GM12891 (cell line): ENCODE measurements at places on chromosomes 13 and 19.

DNA sequence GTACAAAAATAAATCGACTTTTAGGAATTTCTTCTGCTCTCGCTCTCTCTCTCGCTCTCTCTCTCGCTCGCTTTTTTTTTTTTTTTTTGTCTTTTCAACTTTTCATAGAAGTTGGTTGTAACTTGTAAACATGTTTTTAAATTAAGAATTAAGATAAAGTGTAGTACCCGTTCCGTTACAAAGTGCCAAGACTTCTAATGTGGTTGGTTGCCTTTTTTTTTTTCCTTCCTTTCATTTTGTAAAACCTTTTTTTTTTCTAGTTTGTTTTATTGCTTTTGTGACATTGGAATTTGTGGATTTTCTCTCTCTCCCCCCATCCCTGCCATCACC lies 20.4 kb downstream of the ZBTB7A start:
- DNase-seq: no peak

- no peak for DNase-seq
These were observed 158.5 kb upstream of the KL start for GRCh38 chr13:32857689-32858088.

DNA sequence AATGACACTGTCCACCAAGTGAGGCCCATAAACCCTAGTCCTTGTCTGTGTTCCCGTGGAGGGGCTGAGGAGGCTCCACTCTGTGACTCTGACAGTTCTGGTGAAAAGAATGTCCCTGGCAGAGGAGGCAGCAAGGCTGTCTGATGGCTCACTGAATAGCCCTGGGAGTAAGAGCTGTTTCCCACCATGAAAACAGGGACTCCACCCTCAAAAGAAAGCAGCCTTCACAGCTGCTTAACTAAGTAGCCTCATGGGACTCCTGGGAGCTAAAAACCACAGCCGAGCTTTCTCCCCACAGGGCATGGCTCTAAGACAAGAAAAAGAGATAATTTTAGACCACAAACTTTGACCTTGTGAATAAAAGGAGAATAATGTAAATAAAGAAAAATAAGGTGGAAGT lies 135.1 kb upstream of the FRY start:
- no peak for DNase-seq

DNA sequence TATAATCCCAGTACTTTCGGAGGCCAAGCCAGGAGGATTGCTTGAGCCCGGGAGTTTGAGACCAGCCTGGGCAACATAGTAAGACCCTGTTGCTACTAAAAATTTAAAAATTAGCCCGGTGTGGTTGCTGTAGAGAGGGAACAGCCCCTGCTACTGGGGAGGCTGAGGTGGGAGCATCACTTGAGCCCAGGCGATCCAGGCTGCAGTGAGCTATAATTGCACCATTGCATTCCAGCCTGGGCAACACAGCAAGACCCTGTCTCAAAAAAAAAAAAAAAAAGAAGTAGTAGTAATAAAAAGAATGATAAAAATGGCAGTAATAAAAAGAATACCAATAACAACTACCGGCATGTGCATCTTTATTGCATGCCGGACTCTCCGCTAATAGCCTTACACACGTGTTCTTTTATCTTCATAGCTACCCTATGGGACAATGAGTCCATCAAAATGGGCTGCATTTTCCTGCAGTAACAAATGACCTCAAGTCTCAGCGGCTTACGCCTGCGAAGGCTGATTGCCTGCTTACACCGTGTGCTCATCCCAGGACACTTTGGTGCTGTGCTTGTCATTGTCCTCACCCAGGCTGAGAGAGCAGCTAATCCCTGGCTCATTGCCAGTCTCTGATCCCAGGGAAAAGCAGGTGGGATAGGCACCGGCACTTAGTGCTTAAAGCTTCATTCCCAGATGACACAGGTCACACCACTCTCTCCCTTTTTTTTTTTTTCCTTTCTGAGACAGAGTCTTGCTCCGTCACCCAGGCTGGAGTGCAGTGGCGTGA lies 14.4 kb upstream of the SYCN start:
- DNase-seq: no peak

DNA sequence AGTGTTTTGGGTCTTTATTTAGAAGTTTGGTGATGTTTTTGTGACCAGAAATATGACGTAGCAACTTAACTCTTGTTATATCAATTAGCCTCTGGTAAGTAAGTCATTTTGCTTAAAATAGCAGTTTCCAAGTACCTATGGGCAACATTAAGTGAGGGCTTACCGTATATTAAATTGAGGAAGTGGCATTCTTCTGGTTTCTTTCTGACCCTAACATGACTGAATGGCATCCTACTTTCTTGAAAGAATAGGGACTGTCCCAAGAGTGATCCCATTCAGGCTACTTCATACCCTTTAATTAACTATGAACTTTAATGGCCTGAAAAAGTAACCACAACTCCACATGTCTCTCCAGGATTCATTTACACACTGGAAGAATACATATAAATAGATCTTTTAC lies 106.6 kb downstream of the MZT1 start:
- DNase-seq: no peak

DNA sequence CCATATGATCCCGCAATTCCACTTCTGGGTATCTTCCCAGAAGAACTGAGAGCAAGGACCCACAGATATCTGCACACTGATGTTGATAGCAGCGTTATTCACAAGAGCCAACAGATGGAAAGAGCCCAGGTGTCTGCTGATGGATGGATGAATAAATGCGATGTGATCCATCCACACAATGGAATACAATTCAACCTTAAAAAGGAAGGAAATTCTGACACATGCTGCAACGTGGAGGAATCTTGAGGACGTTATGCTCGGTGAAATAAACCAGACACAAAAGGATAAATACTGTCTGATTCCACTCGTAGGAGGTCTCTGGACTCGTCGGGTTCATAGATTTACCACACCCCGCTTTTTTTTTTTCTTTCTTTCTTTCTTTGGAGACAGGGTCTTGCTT lies 21.8 kb downstream of the ARHGEF18 start:
- no peak for DNase-seq

- DNase-seq: no peak
These were observed 1086.6 kb downstream of the UQCRFS1 start for GRCh38 chr19:28126135-28126898.

DNA sequence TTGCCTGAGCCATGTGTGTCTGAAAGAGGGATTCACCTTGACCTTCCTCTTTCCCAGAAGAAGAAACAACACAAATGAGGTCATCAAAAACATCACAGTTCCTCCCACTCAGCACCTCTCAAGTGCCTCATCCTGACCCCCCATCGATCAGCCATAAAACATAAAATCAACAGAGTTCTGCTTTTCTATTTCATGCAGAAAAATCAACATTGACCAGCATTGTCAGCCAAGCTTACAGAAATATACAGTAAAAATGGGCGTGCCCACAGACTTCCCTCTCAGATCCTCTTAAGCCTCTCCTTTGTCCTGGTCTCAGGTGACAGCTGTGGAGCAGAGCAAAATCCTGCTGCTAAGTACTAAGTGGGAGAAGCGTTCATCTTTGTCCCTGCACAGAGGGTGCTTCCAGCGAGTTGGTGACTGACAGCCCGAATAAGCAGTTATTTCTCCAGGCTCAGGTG lies 213.3 kb downstream of the OLFM4 start:
- no peak for DNase-seq

GRCh38 chr19:18760440-18761383 lies 30.4 kb downstream of the COMP start:
- no peak for DNase-seq

DNA sequence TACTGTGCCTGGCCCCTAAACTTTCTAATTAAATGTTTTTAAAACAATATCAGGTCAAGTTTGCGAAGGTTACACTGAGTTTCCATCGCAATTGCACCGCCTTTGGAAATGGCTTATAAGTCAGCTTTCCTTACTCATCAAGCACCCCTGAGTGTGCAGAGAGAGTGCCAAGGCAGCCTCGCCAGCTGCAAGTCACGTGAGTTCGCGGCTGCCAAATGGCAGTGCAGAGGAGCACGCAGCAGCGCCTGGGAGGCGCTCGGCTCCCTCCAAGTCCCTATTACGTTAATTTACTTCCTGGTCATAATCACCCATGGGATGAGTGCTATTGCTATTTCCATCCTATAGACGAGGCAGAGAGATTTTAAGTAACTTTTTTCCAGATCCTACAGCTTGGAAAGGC lies 319.6 kb downstream of the TEX29 start:
- no peak for DNase-seq

GRCh38 chr19:42271045-42271419 lies 2.0 kb downstream of the CIC start:
- no peak for DNase-seq

GRCh38 chr19:8584965-8585893 lies 8.0 kb upstream of the MYO1F start:
- DNase-seq: no peak

- no peak for DNase-seq
These were observed 990 bp downstream of the MYO9B start for GRCh38 chr19:17076543-17076991.

DNA sequence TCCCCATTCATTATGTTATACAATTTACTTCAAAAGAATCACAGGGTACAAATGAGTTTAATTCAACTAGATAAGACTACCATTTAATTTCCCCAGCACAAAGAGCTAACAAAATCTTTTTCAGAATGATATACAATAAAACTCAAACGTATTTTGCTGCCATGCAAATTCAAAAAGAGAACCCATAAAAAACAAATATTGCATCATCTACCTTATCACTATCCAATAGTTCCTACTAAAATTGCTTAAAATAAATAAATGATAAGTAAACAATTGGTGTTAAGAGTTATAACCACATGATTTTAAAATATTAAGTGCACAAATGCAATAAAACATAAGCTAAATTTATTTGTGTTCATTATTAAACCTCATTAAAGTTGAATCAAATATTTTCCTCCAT lies 919.4 kb downstream of the SLITRK5 start:
- no peak for DNase-seq

DNA sequence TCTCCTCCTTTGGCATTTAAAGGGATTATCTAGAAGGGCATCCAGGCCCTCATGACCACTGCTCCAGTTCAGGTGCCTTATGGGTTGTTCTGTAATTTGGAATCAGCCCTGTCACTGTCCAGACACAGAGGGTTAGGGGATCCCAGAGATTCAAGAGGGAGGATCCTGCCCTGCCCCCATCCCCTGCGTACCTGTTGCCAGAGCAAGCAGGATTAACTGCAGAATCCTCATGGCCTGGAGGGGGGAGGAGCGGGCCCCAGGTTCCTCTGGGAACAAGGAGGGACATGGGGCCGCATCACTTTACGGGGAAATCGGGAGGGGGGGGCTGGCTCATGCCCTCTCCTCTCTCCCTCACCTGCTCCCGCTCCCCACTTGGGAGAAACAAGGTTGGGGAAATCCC lies 1.0 kb downstream of the KLK11 start:
- no peak for DNase-seq

DNA sequence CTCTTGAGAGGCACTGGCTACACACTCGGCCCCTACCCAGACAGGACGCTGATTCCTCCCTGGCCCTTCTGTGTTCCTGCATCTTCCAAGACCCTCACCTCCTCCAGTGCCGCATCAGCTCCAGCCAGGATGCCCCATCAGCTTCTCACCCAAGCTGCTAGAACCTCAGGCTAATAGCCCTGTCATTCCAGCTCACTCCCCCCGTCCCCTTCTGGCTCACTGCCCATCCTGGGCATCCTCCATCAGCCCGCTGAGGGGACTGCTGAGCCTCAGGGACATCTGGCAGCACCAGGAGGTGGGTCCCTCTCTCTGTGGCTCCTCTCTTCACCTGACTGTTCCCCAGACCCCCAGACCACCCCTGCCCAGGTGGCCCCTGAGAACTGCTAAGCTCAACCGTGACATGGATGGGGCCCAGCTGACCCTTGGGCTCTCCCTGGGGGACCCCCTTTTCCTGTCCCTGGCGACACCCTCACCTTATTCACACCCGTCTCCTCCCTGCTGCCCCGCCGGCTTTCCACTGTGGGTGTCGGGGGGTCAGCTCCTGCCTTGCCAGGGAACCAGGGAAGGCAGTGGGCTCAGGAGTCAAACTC lies 4.8 kb downstream of the FFAR3 start:
- no peak for DNase-seq

DNA sequence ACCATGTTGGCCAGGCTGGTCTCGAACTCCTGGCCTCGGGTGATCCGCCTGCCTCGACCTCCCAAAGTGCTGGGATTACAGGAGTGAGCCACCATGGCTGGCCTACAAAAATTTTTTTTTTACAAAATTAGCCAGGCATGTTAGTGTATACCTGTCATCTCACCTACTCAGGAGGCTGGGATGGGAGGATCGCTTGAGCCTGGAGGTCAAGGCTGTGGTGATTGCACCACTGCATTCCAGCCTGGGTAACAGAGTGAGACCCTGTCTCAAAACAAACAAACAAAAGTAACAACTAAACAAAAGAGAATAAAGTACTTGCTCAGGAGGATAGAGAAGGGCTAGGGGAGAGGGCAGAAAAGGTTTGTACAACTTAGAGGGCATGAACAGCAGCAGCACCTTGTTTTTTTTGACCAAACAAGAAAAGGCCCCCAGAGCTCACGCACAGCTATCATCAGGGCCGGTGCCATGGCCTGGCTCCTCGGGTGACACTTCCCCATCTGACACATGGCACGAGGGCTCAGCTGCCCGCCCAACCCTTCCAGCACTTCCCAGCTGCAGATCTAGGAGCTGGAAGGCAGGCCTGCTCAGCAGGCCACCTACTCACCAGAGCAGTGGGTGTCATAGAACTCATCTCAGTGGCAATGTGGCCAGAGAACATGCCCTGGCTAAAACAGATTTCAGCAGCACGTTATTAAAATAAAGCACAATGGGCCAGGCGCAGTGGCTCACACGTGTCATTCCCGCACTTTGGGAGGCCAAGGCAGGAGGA lies 8.6 kb upstream of the SLC7A9 start:
- no peak for DNase-seq

- no peak for DNase-seq
These were observed 61.9 kb downstream of the SPACA7 start for GRCh38 chr13:112438094-112438493.

DNA sequence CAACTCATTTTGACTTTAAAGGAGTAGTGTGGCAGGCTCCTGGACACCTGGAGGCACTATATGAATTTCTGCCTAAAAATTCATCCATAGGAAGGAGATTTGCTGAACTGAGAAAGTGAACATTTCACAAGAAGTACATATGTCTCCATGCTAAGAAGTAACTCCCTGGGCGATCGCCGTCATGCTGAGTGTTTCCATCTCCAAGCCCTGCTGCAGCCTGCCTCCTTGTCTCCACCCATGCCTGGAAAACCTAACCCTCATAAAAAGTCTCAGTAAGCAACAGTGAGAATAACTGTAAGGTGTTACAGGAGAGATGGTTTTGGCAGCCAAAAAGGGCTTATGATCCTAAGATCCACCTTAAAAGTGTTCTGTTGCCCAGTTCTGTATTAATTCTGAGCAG lies 251.3 kb downstream of the SHISA2 start:
- no peak for DNase-seq

DNA sequence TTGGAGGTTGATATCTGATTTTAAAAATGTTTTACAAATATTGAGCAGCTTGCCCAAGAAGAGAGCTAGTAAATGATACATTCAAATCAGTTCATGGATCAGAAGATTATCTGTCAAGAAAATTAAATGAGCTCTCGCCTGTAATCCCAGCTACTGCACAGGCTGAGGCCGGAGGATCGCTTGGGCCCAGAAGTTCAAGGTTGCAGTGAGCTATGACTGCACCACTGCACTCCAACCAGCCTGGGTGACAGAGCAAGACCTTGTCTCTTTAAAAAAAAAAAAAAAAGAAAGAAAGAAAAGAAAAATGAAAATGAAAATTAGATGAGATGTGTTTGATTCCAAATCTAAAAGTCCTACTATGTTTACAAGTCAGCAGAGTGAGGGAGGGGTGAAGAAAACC lies 2.4 kb downstream of the SPART start:
- DNase-seq: no peak

- DNase-seq: no peak
These were observed 5.1 kb upstream of the CYP2S1 start for GRCh38 chr19:41187884-41188279.
